ENCODE measurements at places on chromosomes 1 and 21. TPM values are rescaled to one million over a fixed set of nuclear protein-coding genes. Genes with fewer than 3 reads are reported as not detected.

Gene S100A10
- total RNA-seq: 57.9 TPM

Gene DEPDC1
- total RNA-seq: 1.2 TPM

DNA sequence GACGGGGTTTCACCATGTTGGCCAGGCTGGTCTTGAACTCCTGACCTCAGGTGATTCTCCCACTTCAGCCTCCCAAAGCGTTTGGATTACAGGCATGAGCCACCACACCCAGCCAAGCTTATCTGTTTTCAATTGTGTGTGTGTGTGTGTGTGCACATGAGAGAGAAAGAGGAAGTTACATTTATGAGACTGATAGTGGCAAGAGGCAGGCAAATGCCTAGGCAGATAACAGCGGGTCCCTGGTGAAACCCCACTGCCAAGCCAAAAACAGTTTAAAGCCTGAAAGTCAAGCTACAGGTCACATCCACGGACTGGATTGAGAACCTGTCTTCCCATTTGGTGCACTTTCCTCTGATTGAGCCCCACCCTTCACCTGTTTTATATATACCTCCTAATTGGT is 35.1 kb upstream of the IFNGR2 start:
- H3K4me3 ChIP-seq: no peak overlapping the region
- DNase-seq: no peak
- no peak overlapping the region for H3K27ac ChIP-seq
- no peaks in the 10 kb centered on the region for H3K36me3 ChIP-seq

DNA sequence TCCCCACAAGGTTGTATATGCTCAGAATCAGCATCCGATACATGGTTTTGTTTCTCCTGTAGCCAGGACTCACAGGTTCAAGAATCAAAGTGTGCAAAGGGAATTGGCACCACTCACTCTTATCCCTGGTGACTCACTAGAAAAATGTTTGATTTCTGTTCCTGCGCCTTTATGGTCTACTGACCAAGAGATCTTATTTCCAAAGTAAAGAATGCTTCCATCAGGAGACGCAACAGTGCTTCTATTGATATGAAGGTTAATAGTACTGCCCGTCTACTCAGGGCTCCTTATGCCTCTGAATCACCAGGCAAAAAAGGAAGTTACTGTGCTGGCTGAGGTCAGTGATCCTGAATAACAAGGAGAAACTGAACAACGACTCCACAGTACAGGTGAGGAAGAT is 1392.0 kb upstream of the PRMT6 start:
- no peak for DNase-seq
- H3K4me1 ChIP-seq: no peaks in the 10 kb centered on the region
- no peak overlapping the region for H3K4me3 ChIP-seq
- no peak overlapping the region for H3K27ac ChIP-seq

- no peaks in the 10 kb centered on the region for H3K36me3 ChIP-seq
- H3K27me3 ChIP-seq: peaks cover 19% of the 10 kb centered on the region
- H3K4me1 ChIP-seq: no peaks in the 10 kb centered on the region
- no peak overlapping the region for H3K27ac ChIP-seq
- no peak overlapping the region for H3K4me3 ChIP-seq
Observed at GRCh38 chr1:22182715-22183114, 39.8 kb upstream of the WNT4 start.

- H3K27me3 ChIP-seq: no peaks in the 10 kb centered on the region
- no peaks in the 10 kb centered on the region for H3K36me3 ChIP-seq
- DNase-seq: no peak
- H3K4me1 ChIP-seq: no peaks in the 10 kb centered on the region
- H3K27ac ChIP-seq: no peak overlapping the region
Observed at GRCh38 chr1:166570954-166571353, 268.3 kb upstream of the POGK start.

- no peaks in the 10 kb centered on the region for H3K36me3 ChIP-seq
- no peaks in the 10 kb centered on the region for H3K4me1 ChIP-seq
- no peak overlapping the region for H3K27ac ChIP-seq
- no peaks in the 10 kb centered on the region for H3K27me3 ChIP-seq
- no peak for DNase-seq
- no peak overlapping the region for H3K4me3 ChIP-seq
Observed at GRCh38 chr1:8966606-8967005, 20.9 kb downstream of the CA6 start.

Gene CLSTN1
- 38.3 TPM for total RNA-seq

Measured in sigmoid colon (tissue), 7 donors.